ENCODE measurements at places on chromosomes 1 and 21. TPM values are rescaled to one million over a fixed set of nuclear protein-coding genes. Genes with fewer than 3 reads are reported as not detected.

OR2L5 gene
- 0.51 TPM for total RNA-seq

DNA sequence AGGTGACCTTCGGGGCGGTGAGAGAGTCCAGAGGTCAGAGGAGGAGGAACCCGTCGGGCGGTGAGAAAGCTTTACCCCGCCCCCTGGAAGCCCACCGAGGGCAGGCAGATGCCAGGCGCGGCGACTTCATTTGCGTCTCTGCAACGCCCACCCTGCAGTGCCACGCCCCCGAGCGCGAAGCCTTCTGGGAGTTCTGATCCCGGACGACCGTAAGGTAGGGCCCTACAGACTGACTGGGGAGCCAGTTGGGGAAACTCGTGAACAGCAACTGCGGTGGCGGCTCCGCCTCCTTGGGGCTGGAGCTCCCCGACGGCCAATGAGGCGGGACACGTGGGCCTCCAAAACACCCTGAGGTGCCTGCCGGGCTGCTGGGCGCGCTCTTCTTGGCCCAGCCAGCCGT lies 46.0 kb upstream of the EDARADD start:
- no peaks in the 10 kb centered on the region for H3K27me3 ChIP-seq
- no peak overlapping the region for H3K4me3 ChIP-seq
- no peaks in the 10 kb centered on the region for H3K4me1 ChIP-seq
- H3K27ac ChIP-seq = no peak overlapping the region
- no peak for DNase-seq

- H3K36me3 ChIP-seq = peaks cover 17% of the 10 kb centered on the region
- H3K27me3 ChIP-seq = no peaks in the 10 kb centered on the region
- DNase-seq = peak; percentile 87
These were observed at the start of gene MAD2L2 for GRCh38 chr1:11681071-11681771. MAD2L2 (minus strand) TSS chr1:11681148; CDS start chr1:11680601, 547 bp downstream.

GRCh38 chr1:225651872-225652728 lies 823 bp downstream of the ENAH start:
- H3K4me1 ChIP-seq = peaks cover 5% of the 10 kb centered on the region
- peaks cover 12% of the 10 kb centered on the region for H3K27me3 ChIP-seq
- no peak overlapping the region for H3K27ac ChIP-seq
- DNase-seq = peak; percentile 4

- DNase-seq = no peak
- peak overlapping the region; percentile 88 for H3K27ac ChIP-seq
- H3K27me3 ChIP-seq = no peaks in the 10 kb centered on the region
- peaks cover 25% of the 10 kb centered on the region for H3K4me1 ChIP-seq
- H3K4me3 ChIP-seq = peak overlapping the region; percentile 96
- peaks cover 4% of the 10 kb centered on the region for H3K36me3 ChIP-seq
These were observed 908 bp downstream of the DDI2 start for GRCh38 chr1:15618077-15618654.

DNA sequence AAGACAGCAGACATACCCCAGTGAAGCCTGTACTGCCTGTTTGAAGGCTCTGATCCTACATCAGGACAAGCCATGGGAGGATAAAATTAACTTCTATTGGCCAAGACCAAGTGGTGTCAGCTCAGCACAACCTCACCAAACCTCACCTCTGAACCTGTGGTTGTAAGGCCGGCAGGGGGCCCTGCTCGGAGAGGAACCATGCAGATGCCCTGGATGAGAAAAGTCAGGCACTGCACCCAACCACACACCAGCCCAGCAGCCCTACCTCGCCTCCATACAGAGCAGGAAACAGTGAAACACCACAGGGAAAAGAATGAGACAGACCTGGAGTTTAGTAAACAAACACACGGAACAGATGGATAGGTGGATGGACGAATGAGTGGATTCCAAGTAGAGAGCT lies 70.0 kb upstream of the PAX7 start:
- no peaks in the 10 kb centered on the region for H3K4me1 ChIP-seq
- H3K4me3 ChIP-seq = no peak overlapping the region
- H3K27ac ChIP-seq = no peak overlapping the region
- H3K36me3 ChIP-seq = no peaks in the 10 kb centered on the region
- DNase-seq = no peak

DNA sequence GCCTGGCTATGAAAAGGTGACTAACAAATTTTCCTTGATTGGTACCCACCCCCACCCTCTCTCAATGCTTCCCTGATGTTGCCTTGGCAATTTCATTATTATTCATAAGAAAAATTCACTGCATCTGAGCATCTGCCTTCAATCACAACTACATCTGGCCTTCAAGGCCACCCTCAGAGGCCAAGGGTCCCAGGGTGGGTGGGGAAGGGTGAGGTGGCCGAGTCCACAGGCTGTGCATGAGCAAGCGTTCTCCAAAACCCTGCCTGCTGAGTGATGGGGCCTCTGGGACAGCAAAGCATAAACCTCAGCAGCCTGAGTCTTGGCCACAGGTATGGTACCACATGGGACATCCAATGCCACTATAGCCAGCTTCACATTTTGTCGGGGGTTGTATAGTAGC lies 198.7 kb downstream of the SLC35F3 start:
- no peaks in the 10 kb centered on the region for H3K4me1 ChIP-seq
- no peak overlapping the region for H3K27ac ChIP-seq
- H3K36me3 ChIP-seq = no peaks in the 10 kb centered on the region
- no peaks in the 10 kb centered on the region for H3K27me3 ChIP-seq
- no peak for DNase-seq

DNA sequence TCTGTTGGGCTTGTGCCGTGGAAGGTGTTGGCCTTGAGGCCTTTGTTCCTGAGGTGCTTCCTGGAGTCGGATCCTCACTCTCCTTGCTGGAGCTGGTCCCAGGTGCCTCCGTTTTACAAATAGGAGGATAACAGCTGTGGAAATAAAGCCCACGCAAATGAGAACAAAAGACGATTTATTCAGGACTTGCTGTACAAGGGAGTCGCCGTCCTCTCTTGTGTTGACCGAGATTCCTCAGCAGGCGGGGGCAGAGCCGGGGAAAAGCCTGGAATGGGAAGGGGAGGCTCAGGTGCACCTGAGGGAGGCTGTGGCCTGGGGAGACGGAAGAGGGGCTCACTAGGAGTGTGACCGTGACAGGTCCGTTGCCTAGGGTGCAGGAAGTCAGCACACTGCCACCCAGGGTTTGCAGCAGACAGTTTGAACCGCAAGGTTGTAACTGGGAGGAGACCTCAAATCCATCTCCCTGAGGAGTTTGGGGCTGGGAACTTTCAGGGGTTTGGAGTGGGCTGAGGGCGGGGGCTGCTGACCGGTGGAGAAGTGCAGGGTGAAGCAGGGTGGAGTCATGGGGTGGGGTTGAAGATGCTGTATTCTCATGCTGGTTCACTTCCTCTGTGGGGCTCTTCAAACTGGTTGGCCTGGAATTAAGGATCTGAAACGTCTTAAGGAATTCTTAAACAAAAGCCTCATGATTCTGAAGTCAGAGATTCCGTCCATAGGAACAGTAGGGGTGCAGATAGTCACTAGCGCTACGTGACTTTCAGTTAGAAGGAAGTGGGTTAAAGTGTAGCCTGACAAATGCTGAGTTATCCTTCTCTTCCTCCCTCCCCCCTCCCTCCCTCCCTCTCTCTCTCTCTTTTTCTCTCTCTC lies 2.6 kb upstream of the CSTB start:
- H3K27me3 ChIP-seq = no peaks in the 10 kb centered on the region
- H3K27ac ChIP-seq = peak overlapping the region; percentile 41
- no peak for DNase-seq

DNA sequence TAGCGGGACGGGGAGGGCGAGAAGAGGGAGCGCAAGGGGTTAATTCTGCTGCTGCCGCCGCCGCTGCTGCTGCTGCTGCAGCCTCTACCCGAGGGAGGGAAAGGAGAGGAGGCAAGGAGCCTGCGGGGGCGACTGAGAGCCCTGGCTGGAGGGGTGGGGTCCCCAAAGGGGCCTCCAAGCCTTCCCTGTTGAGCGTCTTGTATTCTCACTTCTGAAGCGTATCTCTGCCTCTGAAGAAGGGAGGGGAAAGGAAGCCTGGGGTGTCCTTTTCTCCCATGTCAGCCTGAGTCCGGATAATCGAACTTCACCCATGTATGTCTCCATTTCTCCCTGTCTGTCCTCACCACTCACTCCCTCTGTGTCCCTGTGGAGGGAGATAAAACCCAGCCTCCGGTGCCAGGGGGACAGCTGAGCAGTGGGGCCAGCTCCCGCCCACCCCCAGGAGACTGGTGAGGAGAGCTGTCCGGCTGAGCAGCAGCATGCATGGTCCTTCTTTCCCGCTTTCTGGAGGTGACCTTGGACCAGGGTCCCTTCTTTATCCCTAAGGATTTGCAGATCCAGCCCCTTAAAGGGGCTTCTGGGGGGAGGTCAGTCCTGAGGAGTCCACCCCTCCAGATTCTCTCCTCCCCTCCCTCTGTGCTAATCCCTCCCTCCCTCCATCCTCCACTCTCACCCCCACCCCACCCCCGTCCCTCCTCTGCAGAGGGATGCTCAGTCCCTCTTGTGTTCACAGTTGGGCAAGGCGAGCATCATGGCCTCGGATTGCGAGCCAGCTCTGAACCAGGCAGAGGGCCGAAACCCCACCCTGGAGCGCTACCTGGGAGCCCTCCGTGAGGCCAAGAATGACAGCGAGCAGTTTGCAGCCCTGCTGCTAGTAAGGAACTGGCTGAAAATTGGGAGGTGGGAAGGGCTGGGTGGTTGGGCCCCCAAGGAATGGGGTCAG lies 1.0 kb downstream of the NCDN start:
- H3K4me3 ChIP-seq = peak overlapping the region; percentile 87
- H3K27me3 ChIP-seq = no peaks in the 10 kb centered on the region
- peaks cover 17% of the 10 kb centered on the region for H3K36me3 ChIP-seq
- H3K27ac ChIP-seq = peak overlapping the region; percentile 77

DNA sequence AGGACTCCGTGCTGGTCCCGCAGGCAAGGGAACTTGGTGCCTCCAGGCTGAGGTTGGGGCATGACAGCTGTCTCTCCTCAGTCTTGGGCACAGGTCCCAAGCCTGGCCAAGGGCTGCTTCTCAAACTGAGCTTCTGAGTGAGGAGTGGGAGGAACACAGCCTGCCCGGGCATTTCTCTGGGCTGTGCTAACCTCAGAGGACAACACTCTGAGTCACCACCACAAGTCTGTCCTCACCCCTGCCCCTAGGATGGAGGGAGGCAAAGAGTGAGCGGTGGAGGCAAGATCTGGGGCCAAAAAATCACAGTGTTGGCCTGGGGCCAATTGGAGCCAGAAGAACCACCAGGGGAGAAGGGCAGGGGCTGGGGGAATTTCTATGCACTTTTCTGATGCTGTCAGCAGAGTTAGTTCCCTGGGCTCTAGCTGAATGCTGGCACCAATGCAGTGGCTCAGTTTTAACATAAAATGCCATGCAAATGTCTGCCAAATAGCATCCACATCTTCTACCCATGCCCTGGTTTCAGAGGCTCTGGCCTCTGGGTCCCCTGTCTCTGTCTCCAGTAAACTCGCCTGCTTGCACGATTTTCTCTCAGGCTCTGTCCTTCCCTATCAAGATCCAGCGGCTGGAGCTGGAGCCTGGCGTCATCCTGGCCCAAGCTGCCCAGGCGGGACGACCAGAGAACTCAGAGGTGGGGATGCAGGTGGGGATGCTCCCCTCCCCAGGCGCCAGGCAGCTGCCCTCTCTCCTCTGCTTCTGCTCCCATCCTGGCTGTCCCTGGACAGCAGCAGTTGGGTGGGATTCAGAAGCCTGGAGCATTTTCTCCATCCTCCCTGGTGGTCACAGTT lies 11.0 kb upstream of the CDK18 start:
- H3K4me3 ChIP-seq = no peak overlapping the region
- no peaks in the 10 kb centered on the region for H3K4me1 ChIP-seq
- no peaks in the 10 kb centered on the region for H3K36me3 ChIP-seq
- no peaks in the 10 kb centered on the region for H3K27me3 ChIP-seq
- no peak for DNase-seq

DNA sequence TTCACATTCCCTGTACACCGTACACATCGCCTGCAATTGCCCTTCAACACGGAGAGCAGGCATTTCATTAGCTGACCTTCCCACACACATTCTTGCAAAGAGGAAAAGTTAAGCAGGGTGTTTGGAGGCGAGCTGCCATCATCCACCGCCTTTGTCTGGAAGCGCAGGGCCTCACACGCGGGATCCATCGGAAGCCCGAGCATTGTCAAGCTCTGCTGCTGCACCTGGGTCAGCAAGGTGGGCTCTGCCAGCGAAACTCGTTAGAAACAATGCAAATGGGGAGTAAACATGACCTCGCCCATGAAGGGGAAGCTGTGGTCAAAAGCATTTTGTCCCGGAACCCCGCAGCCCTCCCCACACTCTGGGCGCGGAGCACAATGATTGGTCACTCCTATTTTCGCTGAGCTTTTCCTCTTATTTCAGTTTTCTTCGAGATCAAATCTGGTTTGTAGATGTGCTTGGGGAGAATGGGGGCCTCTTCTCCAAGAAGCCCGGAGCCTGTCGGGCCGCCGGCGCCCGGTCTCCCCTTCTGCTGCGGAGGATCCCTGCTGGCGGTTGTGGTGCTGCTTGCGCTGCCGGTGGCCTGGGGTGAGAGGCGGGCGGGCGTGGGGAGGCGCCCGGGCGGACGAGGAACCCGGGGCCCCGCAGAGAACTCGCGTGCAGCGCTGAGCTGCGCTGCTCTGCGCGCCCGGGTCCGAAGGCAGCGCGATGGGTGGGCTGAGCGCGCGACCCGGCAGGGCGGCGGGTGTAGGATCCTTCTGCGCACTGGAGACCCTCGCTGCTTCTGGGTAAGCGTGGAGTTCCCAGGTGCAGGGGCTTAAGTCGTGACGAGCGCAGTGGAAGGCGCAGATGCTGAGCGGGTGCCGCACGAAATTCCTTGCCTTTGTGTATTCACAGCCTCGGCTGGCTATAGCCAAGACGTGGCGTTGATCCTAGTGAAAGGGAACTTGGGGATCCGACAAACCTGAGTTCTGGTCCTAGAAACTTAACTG lies at the start of gene CR1:
Gene CR1, plus strand, starts transcription at position 357 of the 992 bp plus-strand sequence. Its CDS starts 111 bp downstream, at position 468.
- H3K4me1 ChIP-seq = no peaks in the 10 kb centered on the region
- no peaks in the 10 kb centered on the region for H3K27me3 ChIP-seq
- no peaks in the 10 kb centered on the region for H3K36me3 ChIP-seq
- DNase-seq = peak; percentile 39
- H3K27ac ChIP-seq = no peak within 1 kb of the TSS

DNA sequence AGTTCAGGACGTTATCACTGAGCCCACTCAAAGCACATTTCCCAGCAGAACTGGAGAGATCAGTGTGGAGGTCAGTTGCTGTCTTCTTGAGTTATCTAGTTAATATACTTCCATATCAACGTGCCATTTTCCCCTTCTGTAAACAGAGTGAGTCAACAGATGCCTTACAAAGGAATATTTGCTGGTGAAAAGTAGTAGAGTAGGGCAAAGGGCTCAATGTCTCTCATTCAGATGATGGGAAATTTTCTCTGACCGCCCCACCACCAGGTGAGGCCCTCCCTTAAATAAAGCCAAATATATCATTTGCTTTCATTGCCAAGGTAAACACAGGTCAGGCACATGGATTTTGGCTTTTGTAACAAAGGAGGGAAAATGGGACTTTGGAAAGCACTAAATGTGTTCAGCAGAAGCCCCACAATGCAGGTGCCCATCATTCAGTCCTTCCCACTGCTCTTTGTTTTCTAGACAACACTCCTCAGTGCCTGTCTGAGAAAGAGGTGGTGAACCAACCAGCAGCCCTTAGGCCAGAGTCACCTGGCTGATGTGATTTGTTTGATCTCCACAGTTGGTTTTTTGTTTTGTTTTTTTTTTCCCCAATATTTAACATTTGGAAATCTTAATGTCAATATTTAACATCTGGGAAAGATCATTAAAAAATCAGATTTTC lies 40.5 kb upstream of the SAMD13 start:
- H3K27me3 ChIP-seq = no peaks in the 10 kb centered on the region
- no peaks in the 10 kb centered on the region for H3K36me3 ChIP-seq
- DNase-seq = no peak
- no peak overlapping the region for H3K27ac ChIP-seq
- no peaks in the 10 kb centered on the region for H3K4me1 ChIP-seq

All from naive thymus-derived CD4-positive, alpha-beta T cell (primary cell).